ENCODE measurements at places on chromosomes 1 and 21. TPM values are rescaled to one million over a fixed set of nuclear protein-coding genes. Genes with fewer than 3 reads are reported as not detected.

Gene NECAP2
- total RNA-seq: 147 TPM

GRCh38 chr1:87084244-87084836 lies 169.9 kb downstream of the HS2ST1 start:
- H3K4me1 ChIP-seq: no peaks in the 10 kb centered on the region
- H3K27me3 ChIP-seq: no peaks in the 10 kb centered on the region
- DNase-seq: no peak
- H3K4me3 ChIP-seq: no peak overlapping the region
- no peaks in the 10 kb centered on the region for H3K36me3 ChIP-seq

DNA sequence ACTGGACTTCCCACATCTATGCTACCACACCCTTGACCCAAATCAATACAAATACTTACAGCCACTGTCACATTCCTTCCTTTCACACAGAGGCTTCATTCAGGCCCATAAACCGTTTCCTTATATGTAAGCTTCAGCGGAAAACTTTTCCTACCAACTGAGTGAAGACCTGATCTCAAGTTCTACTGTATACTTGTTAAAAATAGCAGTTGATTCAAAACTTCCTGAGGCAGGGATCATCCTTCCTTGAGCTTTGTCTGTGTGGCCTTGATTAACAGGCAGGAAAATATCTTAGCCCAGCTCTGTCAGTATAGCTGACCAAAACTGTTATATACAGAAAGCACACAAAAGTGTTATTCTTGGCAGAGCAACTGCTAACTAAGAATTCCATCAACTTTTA lies 42.7 kb downstream of the DENND2C start:
- no peaks in the 10 kb centered on the region for H3K4me1 ChIP-seq
- no peaks in the 10 kb centered on the region for H3K36me3 ChIP-seq
- no peak overlapping the region for H3K4me3 ChIP-seq
- H3K27me3 ChIP-seq: peaks cover 2% of the 10 kb centered on the region
- no peak for DNase-seq

DNA sequence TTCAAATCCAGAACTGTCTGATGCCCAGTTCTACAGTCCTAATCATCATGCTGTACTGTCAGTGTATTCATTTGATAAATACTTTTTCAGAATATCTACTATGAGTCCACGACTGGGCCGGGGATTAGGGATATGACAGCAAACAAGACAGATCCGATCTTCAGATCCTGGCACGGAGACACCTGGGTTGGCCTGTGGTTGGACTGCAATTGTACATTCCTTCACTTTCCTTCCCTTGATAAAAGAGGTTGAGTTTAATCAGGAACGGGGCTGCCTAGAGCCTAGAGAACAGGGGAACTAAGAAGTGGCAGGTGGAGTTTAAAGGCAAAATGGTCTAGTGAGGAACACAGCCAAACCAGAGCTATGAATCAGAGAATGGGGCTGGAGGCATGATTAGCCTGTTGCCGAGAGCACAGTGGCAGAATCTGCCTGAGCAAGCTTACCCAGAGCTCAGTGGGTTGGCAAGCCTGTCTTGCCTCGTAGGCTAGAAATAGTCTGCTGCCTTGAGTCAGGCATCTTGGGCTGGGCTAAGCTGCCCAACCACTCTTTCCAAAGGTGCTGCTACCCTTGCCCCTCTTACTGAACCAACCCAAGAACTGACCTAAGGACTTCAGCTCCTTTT lies 38.1 kb upstream of the PTCH2 start:
- peaks cover 18% of the 10 kb centered on the region for H3K36me3 ChIP-seq
- DNase-seq: no peak
- no peak overlapping the region for H3K27ac ChIP-seq
- H3K4me3 ChIP-seq: no peak overlapping the region
- no peaks in the 10 kb centered on the region for H3K4me1 ChIP-seq

DNA sequence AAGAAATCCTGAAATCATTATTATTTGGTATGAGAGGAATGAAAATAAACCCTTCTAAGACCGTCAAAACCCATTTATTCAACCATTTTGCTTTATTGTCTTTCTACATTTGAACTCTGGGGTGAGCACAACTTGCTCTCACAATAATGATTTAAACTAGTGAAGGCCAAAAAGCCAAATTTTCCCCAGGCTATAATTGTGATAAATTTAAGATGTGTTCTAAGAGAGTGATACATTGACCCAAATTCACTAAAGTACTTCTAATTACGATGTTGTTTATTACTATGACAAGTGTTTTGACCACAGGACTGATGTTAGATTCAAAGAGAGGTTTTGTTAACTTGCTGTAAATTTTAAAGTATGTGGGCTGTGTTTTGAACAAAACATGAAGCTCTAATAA lies 670.9 kb upstream of the NR5A2 start:
- no peaks in the 10 kb centered on the region for H3K27me3 ChIP-seq
- H3K27ac ChIP-seq: no peak overlapping the region
- DNase-seq: no peak
- no peaks in the 10 kb centered on the region for H3K4me1 ChIP-seq

Data from CD4-positive, CD25-positive, alpha-beta regulatory T cell (primary cell).